ENCODE measurements at places on chromosomes 5 and 9.

DNA sequence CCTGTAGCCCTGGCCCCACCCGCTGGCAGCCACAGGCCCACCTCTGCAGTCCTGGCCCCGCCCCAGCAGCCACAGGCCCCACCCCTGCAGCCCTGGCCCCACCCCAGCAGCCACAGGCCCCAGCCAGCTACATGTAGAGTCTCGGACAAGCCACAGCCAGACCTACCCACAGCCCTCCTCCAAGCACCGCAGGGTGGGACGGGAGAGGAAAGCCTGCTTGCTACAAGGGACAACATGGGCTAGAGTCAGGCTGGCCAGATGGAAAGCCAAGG, 49.5 kb upstream of the SARDH start:
- no peak for DNase-seq

- no peak for DNase-seq
Measured at GRCh38 chr5:79547982-79548381, 34.0 kb upstream of the HOMER1 start.

GRCh38 chr5:93072831-93073459, 508.1 kb downstream of the NR2F1-AS1 start:
- no peak for DNase-seq

DNA sequence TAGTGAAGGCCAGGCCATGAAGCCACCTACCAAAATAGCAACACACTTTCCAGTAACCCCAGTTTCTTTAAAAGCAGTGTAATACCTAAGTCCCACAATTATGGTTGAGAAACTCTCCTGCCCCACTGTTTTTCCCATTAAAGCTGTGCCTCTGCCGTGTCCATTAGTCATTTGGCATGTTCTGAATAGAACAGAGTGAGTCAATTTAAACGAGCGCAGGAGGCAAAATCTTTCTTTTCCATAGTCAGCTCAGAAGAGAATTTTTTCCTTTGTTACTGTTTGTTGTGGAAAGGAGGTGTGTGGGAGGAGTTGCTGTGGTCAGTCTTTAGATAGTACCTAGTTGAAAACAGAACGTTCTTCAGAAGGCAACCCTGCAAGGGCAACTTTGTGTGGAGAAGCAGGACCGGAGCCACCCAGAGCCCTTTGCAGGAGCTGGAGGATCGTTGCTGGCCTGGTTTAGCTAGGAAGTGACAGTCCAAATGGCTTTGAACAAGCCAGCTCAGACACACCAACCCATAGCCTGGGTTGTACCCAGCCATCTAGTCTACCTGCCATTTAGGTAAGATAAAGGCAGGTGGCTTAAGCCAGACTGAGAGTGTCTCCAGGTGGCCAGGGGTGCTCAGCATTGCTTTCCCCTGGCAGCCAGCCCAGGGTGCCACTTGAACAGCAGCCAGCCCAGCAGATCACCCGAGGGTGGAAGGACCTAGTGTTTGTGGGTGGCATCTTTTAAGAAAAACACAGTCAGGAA, 30.4 kb downstream of the GADD45G start:
- no peak for DNase-seq

GRCh38 chr5:68533571-68534084, 318.1 kb downstream of the PIK3R1 start:
- DNase-seq, result no peak

- no peak for DNase-seq
Measured at GRCh38 chr5:158414333-158414762, 555.4 kb upstream of the CLINT1 start.

- DNase-seq, result no peak
Measured at GRCh38 chr9:37995961-37996818, 72.8 kb downstream of the SHB start.

DNA sequence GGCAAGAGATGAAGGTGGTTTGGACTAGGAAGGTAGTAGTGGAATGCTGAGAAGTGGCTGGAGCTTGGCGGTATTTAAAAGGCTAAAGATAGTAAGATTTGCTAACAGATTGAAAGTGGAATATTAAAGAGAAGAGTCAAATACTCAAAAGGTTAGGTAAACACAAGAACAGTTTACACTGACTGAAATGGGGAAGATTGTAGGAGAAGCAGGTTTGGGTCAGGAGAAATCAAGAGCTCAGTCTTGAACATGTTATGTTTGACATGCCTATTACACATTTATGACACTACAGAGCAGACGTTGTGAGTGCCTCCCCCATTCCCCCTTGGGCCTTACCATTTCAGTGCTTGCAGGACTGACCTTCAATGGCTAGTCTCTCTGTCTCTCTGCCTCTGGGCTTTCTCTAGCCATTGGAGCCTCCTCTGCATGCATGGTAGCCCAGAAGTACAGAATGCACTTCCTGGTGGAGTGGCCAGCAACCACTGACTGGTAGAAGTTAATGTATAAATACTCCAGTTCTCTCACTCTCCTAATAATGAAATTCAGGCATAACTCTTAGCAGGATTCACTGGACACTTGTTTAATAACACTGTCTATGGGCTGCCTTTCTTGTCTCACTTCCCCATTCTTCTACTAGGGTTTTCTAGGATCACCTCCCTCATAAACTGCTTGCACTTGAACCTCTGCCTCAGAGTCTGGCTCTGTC, 56.8 kb downstream of the HMGCS1 start:
- no peak for DNase-seq

- no peak for DNase-seq
Measured at GRCh38 chr5:168875832-168876231, 296.7 kb upstream of the PANK3 start.

DNA sequence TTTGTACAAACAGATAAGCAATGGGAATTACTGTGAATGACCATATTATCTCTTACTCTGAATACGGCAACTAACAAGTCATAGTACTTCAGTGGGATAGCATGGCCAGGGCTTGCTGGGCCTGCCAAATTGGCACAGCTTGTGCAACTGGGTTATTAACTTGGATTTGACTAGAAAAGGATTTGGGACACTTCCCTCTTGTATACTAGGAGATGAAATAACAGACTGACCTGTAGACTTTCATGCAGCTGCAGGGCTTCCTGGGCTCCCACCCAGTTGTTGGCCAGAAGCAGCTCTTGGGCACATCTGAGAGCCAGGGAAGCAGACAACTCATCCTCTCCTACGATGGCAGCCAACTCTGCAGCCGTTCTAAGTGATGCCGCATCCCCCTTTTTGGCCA, 39.8 kb downstream of the CNOT8 start:
- DNase-seq, result no peak

DNA sequence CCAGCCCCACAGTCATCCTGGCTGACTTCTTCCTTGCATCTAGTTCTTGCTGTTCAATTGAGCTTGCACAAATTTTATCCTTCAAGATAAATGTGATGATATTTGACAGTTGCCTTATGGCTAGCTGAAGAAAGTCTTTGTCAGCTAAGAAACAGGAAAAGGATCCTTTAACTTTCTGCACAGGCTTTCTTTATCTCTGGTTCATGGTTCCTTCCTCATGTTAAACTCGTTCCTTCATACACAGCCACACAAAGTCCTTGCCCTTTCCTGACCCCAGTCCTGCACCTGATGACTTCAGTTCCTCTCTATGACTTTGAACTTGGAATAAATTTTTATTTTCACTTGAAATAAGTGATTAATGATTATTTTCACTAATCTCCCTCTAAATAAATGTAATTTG, 132.5 kb upstream of the PRSS3 start:
- DNase-seq, result no peak

- DNase-seq, result no peak
Measured at GRCh38 chr5:178198706-178199105, 5.6 kb upstream of the HNRNPAB start.

GRCh38 chr9:88593537-88594185, 58.7 kb downstream of the NXNL2 start:
- DNase-seq, result no peak

GRCh38 chr9:83449166-83449565, 89.0 kb downstream of the FRMD3 start:
- DNase-seq, result no peak

DNA sequence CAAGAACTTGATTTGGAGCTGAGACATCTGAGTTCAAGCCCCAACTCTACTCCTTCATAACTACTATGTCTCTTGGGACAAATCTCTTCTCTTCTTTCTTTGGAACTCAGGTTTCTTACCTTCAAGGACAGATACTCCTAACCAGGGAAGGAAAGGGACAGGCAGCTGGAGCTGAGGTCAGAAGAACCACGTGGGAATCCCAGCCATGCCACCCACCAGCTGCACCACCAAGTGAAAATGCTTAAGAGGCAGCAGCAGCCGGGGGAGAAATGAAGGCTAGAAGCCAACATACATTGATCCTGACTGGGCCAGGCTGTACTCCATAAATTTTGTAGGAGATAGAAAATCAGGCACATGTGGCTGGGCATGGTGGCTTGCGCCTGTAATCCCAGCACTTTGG, 9.6 kb upstream of the OR5C1 start:
- no peak for DNase-seq

GRCh38 chr5:159415301-159415937, 85.1 kb upstream of the IL12B start:
- no peak for DNase-seq

- DNase-seq, result no peak
Measured at GRCh38 chr5:93430673-93431199, 150.3 kb downstream of the NR2F1-AS1 start.

- no peak for DNase-seq
Measured at GRCh38 chr5:96909003-96909402, 26.9 kb upstream of the LNPEP start.

- no peak for DNase-seq
Measured at GRCh38 chr5:53067641-53068040, 41.9 kb downstream of the MOCS2 start.

DNA sequence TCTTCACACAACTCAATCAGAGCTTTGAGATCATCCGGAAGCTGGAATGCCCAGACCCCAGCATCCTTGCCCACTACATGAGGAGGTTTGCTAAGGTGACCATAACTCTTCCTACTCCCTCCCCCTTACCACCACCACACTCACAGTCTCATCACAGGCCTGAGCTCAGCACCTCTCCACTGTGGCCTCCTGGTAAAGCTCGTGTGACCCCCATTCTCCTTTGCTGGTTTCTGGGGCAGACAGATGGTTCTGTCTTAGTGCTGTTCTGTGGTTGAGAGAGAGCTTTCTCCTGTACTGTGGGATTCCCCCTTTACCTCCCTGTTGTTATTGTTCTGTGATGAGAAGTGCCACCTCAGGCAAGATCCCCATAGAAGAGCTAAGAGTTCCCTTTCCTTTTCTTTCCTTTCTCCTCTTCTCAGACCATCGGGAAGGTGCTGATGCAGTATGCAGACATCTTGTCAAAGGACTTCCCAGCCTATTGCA, 92.7 kb upstream of the RUSC2 start:
- DNase-seq, result no peak

- no peak for DNase-seq
Measured at GRCh38 chr5:82359272-82359671, 81.1 kb upstream of the RPS23 start.
